ENCODE measurements at places on chromosomes 6 and 20. TPM values are rescaled to one million over a fixed set of nuclear protein-coding genes. Genes with fewer than 3 reads are reported as not detected.

- no peak for DNase-seq
These were observed 23.3 kb downstream of the ADGRG6 start for GRCh38 chr6:142325111-142325510.

DNA sequence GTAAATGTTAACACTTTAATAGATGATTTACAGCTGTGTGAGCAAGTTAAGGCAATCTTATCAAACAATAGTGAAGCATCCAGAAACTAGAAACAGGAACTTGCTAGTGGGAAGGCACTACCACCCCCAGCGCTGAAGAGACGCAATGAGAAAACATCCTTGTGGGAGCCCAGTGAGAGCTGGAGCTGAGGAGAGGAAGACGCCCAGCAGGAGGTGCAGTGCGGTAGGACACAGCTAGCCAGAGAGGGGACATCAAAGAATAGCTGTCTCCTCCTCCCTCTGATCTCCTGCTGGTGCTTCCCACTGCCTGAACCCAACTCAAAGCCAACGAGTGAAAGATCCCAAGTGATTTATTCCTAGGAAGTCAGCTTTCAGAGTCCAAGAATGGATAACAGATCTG is 140.3 kb downstream of the COL12A1 start:
- no peak for DNase-seq

NOL4L gene
- total RNA-seq = 4.6 TPM

SALL4 gene
- 0.34 TPM for total RNA-seq

OXT gene
- total RNA-seq = not detected

FNDC11 gene
- total RNA-seq = not detected

MTFR2 gene
- 1.3 TPM for total RNA-seq

- no peak for DNase-seq
These were observed 231.9 kb upstream of the FAM83B start for GRCh38 chr6:54614499-54615195.

GRCh38 chr6:4814212-4814611 is 38.0 kb downstream of the CDYL start:
- DNase-seq = no peak

- no peak for DNase-seq
These were observed 36.1 kb downstream of the CTNNBL1 start for GRCh38 chr20:37729909-37730308.

- no peak for DNase-seq
These were observed 101.6 kb upstream of the CD93 start for GRCh38 chr20:23187751-23188150.

BNIP5 gene
- not detected for total RNA-seq

GRCh38 chr6:131960371-131961133 is 9.4 kb upstream of the CCN2 start:
- no peak for DNase-seq

GRCh38 chr6:24974182-24975171 is 38.7 kb upstream of the RIPOR2 start:
- no peak for DNase-seq

- no peak for DNase-seq
These were observed 117.0 kb downstream of the PCSK2 start for GRCh38 chr20:17343656-17344452.

GRCh38 chr6:131597446-131597845 is 24.4 kb downstream of the ARG1 start:
- no peak for DNase-seq

All from lower leg skin (tissue), 4 donors.